AG09309 (cell line): ENCODE measurements at places on chromosomes 4 and X.

DNA sequence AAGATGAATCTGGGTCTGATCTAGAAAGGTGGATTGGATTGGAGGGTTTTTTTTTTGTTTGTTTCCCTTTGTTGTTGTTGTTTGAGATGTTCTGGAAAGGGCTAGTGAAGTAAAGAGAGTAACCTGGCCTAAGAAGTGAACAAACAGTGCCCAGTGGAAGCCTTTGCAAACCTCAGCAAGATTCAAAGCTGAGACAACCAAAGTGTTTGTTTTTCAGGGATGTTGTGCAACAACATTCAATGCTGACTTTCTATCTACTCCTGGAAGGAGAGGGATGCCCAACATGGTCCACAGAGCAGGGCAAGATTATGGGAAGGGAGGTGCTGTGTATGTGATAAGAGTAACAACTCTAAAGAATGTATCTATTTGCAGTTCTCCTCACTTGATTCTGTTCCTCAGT is 11.3 kb downstream of the BEX1 start:
- no peak for DNase-seq

DNA sequence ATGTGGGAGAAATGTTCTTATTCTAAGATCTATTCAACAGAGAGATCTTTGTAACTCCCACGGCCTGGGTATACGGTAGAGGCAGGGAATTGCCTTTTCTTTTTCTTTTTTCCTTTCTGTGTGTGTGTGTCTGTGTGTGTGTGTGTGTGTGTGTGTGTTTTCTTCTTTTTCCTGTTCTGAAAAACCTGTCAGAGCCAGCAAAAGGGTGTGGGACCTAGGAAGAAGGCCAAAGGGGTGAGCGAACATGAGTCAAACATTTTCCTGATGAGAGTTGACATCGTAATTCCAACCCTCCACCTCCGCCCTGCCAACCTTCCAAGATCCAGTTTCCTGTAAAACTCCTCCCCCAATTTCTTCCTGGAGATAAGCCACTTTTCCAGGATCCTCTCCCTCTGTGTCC is 2.8 kb upstream of the CHIC2 start:
- no peak for DNase-seq

DNA sequence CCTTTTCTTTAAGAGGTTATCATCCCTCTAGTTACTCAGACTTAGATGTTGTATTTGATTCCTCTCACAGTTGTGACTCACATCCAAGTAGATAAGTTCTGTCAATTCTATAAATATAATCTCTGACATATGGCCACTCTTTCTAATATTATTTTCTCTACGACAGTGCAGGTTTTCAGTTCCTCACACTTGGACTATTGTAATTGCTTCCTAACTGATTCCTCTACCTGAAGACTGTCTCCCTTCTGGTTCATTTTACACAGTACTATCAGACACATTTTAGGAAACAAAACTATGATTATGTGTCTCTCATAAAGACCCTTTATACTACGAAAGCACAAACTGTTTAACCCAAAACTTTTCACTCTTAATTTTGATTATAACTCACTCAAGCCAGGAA is 31.3 kb upstream of the GNRHR start:
- no peak for DNase-seq

GRCh38 chr4:83326546-83326945 is 8.1 kb downstream of the HPSE start:
- no peak for DNase-seq

GRCh38 chr4:66300336-66300934 is 630.1 kb upstream of the EPHA5 start:
- no peak for DNase-seq

DNA sequence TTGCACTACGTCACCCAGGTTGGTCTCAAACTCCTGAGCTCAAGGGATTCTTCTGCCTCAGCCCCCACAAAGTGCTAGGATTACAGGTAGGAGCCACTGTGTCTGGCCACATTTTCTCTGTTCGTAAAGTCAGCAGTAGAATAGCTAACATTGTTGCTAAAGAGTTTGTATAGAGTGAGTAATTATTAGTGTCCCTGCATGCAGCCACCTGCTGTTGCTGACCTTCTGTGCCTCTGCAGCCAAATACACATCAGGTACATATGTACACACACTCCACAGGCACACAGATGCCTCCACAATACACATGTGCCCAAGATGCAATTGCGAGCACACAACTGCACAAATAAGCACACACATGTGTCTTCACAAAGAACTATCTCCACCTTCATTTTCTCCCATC is 10.9 kb downstream of the DRD5 start:
- DNase-seq, result no peak

DNA sequence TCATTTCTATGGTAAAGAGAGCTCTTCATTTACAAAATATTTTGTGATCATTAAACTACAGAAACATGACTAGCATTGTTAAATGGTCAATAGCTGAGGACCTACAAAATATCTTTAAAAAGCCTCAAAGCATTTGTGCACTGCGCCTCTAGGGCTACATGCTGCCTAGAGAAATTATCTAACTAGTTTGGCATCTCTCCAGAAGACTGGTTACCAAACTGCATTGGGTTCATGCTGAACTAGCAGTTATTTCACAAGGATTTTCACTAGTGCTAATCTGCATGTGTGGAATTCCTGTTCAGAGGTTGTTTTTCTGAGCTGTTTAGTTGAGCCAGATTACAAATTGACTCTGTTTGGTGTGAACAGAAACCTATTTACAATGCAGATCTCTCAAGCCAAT is 58.5 kb upstream of the PITX2 start:
- DNase-seq, result no peak
